ENCODE measurements at places on chromosomes 16 and 17.

DNA sequence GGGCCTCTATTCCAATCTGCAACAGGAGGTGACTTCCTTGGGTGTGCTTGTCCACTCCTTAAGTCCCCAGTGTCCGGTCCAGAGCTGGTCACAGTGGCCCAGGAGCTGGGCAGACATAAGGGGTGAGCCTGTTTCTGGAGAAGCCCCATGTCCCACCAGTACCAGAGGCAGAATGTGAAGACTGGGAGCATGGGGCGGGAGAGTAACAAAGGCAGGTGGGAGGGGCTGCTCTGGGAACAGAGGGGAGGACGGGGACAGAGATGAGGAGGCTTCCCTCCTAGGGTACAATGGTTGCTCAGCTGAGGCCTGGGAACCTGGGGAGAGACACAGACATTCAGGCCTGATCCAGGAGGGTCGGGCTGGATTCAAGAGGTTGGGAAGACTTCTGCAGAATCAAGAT lies 323.3 kb upstream of the TNRC6C start:
- DNase-seq: no peak

DNA sequence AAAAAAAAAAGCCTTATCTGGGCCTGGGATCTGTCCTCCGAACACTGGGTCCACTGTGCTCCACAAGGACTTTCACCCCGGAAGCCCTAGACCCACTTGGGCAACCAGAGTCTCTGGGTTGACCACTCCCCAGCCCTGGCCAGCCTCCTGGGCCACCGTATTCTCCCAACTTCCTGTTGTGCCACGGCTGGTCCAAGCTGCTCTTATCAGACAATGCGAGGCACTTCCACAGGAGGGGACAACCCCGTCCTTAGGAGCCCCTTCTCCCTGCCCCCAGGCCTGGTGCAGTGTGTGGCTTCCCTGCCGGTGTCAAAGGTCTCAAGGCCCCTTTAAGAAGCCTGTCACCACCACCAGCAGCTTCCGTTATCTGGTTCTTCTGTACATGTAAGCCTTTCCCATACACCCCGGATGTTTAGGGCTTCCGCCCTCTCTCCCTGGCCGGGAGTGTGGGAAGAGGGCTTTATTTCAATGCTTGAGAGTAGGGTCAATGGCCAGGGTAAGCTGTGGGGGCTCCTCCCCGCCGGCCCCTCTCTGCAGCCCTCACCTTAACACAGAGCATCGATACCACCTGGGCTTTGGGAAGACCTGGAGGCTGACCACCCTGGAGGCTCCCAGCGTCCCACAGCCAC lies 313.0 kb downstream of the SEC14L1 start:
- DNase-seq: peak; percentile 59

GRCh38 chr17:1963250-1963649 lies 61.9 kb downstream of the RTN4RL1 start:
- DNase-seq: no peak

DNA sequence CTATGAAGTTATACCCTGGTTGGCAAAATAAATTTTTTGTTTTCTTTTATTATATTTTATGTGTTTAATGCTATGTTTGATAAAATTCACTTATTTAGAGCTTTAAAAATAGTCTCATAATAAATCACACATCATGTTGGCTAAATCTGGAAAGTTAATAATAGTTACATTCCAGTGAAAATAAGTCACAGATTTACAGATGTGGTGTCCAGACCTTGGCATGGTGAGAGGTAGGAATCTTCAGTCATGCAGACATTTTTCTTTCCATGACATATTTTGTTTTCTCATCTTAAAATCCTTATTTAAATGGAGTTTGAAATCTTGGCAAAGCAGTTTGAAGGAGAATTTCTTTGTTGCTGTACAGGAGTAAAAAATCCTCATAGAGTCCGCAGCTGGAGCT lies 48.1 kb upstream of the GOSR1 start:
- no peak for DNase-seq

GRCh38 chr16:53817117-53817755 lies 113.3 kb downstream of the FTO start:
- no peak for DNase-seq

- no peak for DNase-seq
Measured at GRCh38 chr17:83026311-83026811, 53.0 kb upstream of the METRNL start.

DNA sequence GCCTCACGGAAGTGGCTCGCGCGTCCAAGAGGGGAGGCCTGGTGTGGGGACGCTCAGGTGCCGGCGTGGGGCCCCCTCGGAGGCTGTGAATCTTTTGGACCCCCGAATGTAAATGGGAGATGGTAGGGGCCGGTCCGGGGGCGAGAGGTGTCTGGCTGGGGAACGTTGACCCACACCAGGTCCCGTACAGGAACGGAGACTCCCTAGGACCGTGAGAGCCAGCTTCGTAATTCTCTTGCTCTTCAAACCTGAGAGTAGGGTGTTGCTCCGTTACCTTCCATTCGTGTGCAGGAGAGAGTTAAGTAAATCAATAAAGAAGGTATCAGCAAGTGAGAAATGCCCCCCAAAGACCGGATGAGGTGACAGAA lies 481 bp downstream of the LYRM1 start:
- no peak for DNase-seq

- DNase-seq: no peak
Measured at GRCh38 chr17:41324180-41325075, 8.9 kb upstream of the KRTAP17-1 start.

GRCh38 chr17:29618272-29619065 lies 4.2 kb downstream of the CORO6 start:
- no peak for DNase-seq

GRCh38 chr16:82396509-82396908 lies 226.5 kb upstream of the MPHOSPH6 start:
- no peak for DNase-seq

- no peak for DNase-seq
Measured at GRCh38 chr17:67518876-67519275, 141.8 kb downstream of the PITPNC1 start.

- DNase-seq: no peak
Measured at GRCh38 chr16:4828567-4829321, 18.3 kb downstream of the GLYR1 start.

GRCh38 chr17:31585280-31585630 lies 193.8 kb downstream of the RAB11FIP4 start:
- DNase-seq: no peak

DNA sequence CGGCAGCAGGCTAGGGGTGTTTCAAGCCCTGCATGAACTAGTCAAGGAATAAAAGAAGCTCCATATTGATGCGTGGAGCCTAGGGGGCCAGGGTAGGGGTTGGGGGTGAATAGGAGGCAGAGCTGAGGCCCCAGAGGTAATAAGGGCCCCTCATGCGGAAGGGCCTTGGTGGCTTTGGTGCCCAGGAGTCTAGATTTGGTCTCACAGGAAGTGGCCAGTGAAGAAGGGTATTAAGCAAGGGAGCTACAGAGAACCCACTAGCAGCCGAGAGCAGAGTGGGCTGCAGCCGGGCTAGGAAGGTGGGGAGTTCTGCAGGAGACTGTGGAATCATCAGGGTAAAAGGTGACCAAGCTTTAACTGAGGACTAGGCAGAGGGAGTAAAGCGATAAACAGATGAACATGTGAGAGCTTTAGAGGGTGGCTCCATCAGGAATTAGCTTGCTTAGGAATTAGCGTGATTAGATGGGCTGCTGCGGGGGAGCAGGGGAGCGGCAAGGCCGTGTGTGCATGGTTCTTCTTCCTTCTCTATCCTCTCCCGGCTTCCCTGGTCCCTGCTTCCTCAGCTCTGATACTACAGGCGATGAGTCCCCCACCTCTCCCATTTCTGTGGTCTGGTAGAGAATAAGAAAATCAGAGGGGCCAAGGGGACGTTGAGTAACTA lies 9.8 kb downstream of the GNGT2 start:
- no peak for DNase-seq

DNA sequence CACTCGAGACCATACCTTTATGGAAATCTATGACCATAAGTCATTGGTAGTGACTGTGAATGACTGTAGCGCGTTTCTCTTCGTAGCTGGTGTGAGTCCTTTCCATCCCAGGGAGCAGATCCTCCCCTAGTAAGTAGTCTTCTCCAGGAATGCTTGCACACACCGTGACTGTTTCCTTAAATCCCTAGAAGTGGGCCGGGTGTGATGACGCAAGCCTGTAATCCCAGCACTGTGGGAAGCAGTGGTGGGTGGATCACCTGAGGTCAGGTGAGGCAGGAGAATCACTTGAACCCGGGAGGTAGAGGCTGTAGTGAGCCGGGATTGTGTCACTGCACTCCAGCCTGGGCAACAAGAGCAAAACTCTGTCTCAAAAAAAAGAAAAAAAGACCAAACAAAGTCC lies 70.6 kb downstream of the CRISPLD2 start:
- DNase-seq: no peak

- no peak for DNase-seq
Measured at GRCh38 chr16:54048586-54049495, 237.7 kb downstream of the IRX3 start.

DNA sequence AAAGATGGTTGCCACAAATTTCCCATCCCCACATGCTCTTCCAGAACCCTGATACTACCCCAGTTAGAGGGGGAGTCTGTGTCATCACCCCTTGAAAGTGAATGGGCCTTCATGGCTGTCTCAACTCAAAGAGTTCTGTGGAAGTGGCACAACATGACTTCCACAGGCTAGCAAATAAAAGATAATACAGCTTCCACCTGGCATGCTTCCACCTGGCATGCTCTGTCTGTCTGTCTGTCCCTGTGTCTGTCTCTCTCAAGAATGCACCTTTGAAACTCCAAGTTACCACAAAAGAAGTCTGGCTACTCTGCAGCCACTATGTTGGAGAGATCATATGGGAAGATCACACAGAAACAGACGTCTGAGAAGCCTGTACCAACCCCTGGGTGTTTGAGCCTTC lies 35.0 kb downstream of the CFDP1 start:
- no peak for DNase-seq

GRCh38 chr16:24838554-24839266 lies 7.1 kb upstream of the SLC5A11 start:
- DNase-seq: no peak

DNA sequence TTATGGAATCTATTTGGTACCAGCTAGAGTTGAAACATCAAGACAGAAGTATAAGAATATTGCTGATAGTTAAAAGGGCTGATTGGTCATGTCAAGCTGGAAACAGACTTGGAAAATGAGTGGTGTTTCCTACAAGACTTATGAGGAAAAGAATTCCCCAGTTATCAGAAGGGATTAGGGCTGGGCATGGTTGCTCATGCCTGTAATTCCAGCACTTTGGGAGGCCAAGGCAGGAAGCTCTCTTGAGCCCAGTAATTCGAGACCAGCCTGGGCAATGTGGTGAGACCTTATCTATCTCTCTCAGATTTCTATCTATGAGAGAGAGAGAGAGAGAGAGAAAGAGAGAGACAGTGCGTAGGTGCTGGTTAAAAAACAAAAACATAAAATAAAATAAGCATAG lies 139.5 kb upstream of the PMFBP1 start:
- no peak for DNase-seq

- DNase-seq: peak; percentile 87
Measured at GRCh38 chr17:40121181-40122135, at the start of gene MSL1. Gene MSL1 (plus strand): TSS chr17:40121971. CDS start chr17:40122613, 642 bp downstream.

DNA sequence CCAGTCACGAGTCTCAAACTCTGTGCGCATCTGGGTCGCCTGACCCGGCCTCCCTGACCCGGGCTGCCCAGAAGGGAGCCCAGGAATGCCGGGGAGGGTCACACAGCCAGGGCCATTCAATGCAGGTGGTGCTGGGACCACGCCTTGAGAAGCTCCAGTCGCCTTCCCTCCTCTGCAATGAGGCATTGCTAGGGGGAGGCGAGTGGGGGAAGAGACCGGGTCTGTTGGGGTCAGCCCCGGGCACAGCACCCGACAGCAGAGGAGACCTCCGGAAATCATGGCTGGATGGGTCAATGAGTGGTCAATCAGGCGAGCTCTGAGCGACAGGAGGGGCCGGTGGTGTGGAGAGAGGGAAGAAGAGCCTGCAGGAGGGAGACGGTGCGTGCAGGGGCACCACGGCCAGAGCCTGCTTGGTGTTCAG lies 13.3 kb downstream of the JPH3 start:
- DNase-seq: no peak

- no peak for DNase-seq
Measured at GRCh38 chr17:21301593-21302550, 17.4 kb downstream of the MAP2K3 start.

DNA sequence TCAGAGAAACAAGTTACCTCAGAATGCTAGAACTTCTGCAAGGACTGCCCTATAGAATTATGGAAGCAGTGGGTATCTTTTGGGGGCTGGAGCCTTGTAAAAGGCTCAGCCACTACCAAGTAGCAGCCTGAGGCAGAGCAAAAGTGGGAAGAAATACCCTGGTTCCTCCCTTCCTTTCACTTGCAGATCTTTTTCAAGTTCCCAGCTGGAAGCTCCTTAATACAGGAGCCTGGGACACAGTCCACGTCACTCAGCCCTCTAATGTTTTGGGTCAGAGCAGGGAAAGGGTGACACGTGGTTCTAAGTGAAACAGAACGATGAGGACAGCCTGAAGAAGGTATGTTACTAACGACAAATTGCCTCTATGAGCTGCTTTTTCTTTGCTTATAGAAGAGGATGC lies 93.1 kb downstream of the CNTNAP4 start:
- DNase-seq: no peak

DNA sequence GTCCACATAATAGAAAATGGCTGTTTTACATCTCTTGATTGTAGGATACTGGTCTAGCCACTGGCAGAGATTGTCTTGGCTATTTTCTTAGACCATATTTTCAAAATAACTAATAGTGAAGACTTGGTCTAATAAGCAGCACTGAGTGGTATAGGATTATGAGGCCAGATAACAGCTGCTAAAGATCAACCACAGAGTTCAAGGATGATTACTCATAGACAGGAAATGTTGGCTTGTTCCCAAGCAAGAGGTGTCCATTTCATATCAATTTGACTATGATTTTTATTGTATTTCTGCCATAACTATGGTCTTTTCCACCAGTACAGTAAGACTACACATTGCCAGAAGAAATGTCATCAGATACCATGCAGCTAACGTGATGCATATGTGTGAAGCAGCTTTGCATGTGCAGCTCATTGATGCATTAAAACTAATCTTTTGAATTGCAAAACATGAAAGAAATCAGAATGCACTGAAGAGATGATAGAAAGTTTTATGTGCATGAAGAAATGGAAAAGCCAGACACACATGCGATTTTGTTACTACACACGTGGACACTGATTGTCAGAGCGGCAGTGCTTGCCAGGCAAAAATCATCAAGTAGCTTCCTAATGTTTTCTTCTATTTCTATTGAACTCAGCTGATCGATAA lies 693.3 kb downstream of the CDH11 start:
- no peak for DNase-seq

- no peak for DNase-seq
Measured at GRCh38 chr17:31722251-31723056, 136.6 kb downstream of the COPRS start.

DNA sequence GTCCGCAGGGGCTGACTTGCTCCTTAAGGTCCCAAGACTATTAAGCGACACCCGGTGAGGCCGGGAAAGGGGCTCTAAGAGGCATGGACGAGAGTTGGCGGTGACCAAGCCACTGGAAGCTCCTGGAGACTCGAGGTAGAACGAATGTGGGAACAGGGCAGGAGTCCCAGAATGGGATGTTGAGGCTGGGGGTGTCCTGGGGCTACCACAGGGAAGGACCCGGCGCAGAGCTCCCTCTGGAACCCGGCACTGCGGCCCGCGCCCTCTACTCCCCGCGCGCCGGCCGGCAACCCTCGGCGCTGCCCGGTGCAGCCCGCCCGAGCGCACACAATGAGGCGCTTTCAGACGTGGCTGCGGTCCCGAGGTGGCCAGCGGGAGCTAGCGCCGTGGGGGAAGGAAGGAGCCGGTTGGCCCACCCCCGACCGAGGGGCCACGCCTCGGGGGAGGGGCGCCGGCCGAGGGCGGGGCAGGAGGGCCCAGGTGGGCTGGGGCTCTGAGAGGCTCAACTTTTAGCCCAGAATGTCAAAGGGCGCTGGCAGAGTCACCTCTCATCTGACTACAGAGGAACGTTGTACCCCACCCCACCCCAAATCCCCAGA lies at the start of gene CHST6:
CHST6 (minus strand) TSS at position 366 of the 599 bp plus-strand sequence. CDS start 15,613 bp downstream, outside the sequence.
- DNase-seq: peak; percentile 13
